Activated T-cell treated with anti-CD3 and anti-CD28 coated beads for 48 hours (primary cell): ENCODE measurements at places on chromosomes 4 and X.
A peak's percentile ranks its signal among the peaks of the same experiment; 100 is the strongest.

DNA sequence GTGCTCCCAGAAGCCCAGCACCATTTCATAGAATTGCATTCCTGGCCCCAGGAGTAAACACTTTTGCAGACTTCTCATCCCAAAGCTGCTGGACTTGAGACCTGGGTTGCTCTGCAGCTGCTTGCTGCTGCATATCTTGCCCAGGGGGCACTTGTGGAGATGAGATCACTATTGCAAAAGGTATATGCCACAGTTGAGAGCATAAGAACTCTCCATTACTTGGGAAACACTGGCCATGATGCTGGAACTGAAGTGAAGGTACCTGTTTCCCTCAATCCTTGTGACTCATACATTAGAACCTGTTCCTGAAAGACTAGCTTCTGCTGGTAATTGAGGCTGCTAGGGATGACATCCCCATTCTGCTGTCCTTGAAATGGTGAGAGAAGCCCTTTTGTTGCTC, 43.1 kb upstream of the WDR1 start:
- no peak for DNase-seq

DNA sequence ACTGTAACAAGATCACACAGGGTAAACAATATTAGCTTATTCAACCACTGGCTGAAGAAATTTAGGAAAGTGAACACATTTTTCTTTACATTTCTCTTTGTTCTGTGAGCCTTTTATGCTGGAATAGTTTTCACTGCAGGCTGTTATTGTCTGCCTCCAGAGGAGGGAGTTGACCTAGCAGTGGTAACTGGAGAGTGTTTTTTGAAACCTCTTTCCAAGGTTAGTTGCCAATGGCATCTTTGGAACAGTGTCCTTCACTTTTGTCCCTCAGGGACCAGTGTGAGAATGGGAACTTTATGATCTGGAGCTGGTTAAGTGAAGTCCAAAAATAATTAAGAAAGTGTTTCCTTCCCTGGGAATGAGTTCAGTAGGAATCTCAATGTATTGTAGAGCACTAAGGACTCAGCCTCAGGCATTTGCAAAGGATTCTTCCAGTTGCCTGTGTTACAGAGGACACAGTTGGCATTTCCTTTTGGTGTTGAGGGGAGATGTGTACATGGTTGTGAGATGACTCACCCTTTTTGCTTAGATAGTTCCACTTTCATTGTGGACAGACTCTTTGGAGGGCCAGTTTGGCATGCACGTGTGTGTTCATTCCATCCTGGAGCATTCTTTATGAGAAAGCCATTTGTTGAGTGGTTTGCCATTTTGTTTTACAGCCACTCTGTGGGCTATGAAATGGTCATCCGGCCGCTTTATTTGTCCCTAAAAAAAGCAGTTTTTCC, 61.3 kb downstream of the AR start:
- DNase-seq: no peak

DNA sequence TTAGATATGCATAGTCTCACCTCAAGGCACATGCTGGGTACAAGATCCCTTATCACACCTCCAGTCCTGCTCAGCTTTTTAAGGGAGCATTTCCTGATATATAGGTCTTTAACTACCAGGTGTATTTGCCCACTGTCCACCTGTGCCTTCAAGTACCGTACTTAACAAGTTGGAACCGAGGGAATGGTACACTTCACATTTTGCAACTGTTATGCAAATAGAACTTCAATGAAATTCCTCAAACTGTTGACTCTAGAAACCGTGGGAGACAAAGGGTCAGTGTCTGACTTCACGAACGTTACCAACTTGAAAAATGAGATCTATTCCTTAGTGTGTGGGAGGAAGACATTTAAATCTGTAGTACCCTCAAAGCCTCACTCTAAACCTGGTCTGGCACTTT, 5.2 kb downstream of the TRIM2 start:
- DNase-seq: no peak

- no peak for DNase-seq
Measured at GRCh38 chrX:2693113-2694002, 2.3 kb downstream of the CD99 start.

GRCh38 chrX:18941896-18942295, 42.0 kb downstream of the PHKA2 start:
- DNase-seq: no peak

DNA sequence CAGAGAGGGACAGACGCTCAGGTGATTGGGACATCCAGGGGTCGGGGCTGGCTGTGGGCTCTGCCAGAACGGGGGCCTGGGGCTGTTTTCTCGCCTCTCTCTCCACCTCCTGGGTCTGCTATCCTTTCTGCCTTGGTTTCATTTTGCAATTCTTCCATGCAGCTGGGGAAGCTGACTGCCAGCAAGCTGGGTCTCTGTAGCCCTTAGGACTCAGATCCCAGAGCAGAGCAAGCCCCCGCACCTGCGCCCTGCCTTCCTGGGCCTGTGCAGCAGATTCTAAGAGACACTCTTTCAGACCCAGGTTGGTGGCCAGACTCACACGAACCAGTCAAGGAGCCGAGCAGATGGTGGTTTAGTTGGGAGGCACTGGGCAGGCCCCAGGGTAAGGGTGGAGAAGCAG, 59.1 kb upstream of the GRPEL1 start:
- DNase-seq: no peak

- DNase-seq: no peak
Measured at GRCh38 chr4:108903464-108904221, 140.8 kb upstream of the ETNPPL start.

DNA sequence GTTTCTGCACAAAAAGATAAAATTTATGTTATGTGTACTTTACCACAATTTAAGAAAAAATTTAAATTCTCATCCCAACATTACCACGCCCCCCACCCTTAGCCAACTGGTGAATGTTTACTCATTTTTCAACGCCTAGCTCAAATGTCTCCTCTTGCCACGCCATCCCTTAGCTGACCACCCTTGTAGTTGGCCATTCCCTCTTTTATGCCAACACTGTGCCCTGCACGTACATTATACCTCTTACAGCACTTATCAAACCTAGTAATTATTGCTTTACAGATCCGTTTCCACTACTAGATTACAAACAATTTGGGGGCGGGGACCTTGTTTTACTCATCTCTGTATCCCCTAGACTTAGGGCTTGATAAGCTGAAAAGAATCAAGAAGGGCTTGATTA, 644 bp downstream of the ERCC6L start:
- DNase-seq: no peak

DNA sequence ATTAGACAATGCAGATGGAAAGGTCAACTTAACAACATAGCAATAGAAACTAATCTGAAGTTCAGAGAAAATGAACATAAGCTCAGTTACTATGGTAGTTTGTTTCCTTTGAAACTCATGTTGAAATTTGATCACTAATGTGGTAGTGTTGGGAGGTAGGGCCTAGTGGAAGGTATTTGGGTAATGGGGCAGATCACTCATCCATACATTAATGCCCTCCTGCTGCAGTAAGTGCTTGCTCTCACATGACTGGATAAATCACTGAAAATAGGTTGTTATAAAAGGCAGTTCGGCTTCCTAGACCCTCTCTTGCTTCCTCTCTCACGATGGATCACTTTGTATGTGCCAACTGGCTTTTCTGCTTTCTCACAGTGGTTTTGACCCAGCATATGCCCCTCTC, 567.4 kb upstream of the GALNT7 start:
- DNase-seq: no peak

- DNase-seq: no peak
Measured at GRCh38 chr4:110514889-110515479, 39.0 kb downstream of the ENPEP start.

DNA sequence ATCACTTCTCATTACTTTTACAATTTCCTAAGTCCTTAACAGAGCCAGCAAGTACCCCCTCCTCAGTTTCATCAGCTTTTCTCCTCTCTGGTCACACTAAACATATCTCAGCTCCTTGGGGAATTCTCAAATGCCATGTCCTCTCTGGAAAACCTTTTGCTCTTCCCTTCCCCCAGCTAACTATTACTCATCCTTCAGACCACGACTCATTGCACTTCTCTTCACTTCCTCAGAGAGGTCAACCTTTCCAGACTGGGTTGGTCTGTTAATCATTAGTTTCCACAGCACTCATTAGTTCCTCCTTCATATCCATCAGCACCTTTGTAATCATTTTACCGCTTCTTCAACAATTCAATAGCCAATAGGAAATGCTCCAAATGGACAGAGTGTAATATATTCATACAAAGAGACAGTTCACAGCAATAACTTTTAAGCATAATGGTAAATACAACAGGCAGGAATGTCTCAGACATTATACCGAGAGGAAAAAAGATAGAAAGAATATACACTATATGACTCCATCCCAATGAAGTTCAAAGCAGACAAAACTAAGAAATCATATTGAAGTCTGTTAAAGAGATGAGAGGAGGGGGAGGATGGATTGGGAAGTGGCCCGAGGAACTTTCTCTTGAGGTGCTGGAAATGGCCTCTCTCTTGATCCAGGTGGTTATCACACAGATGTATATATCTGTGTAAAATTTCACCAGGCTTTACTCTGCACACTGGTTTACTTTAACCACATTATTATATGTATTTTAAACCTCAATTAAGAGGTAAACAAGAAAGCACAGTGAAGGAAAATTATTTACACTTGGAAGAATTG, 39.6 kb downstream of the DDX60L start:
- DNase-seq: no peak

- DNase-seq: no peak
Measured at GRCh38 chrX:103817502-103817901, 14.6 kb downstream of the RAB9B start.

GRCh38 chrX:103446665-103447302, 70.4 kb downstream of the BEX3 start:
- DNase-seq: no peak

DNA sequence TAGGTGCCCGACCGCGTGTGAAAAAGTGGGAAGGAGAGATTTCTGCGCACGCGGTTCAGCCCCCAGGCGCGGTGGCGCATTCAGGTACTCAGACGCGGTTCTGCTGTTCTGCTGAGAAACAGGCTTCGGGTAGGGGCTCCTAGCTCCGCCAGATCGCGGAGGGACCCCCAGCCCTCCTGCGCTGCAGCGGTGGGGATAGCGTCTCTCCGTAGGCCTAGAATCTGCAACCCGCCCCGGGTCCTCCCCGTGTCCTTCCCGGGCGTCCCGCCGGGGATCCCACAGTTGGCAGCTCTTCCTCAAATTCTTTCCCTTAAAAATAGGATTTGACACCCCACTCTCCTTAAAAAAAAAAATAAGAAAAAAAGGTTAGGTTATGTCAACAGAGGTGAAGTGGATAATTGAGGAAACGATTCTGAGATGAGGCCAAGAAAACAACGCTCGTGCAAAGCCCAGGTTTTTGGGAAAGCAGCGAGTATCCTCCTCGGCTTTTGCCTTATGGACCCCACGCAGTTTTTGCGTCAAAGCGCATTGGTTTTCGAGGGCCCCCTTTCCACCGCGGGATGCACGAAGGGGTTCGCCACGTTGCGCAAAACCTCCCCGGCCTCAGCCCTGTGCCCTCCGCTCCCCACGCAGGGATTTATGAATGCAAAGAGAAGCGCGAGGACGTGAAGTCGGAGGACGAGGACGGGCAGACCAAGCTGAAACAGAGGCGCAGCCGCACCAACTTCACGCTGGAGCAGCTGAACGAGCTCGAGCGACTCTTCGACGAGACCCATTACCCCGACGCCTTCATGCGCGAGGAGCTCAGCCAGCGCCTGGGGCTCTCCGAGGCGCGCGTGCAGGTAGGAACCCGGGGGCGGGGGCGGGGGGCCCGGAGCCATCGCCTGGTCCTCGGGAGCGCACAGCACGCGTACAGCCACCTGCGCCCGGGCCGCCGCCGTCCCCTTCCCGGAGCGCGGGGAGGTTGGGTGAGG, 3.7 kb downstream of the SHOX start:
- no peak for DNase-seq

DNA sequence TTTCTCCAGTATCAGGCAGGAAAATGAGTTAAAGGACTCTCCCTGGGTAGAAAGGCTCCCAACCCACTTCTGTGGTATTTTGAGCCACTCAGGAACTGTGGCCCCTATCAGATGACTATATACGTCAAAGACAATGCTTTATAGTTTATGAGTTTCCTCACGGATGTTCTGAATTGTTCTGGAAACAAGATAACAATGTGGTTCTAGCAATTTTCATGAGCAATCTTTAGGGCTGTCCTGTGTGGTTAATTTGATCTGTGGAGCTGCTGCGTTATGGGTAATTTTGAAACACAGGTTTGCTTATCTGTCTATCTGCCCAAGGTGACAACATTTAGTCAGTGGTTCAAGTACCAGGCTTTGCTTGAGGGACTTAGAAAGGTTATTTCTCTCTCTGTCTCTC, 46.7 kb upstream of the IL2 start:
- no peak for DNase-seq

DNA sequence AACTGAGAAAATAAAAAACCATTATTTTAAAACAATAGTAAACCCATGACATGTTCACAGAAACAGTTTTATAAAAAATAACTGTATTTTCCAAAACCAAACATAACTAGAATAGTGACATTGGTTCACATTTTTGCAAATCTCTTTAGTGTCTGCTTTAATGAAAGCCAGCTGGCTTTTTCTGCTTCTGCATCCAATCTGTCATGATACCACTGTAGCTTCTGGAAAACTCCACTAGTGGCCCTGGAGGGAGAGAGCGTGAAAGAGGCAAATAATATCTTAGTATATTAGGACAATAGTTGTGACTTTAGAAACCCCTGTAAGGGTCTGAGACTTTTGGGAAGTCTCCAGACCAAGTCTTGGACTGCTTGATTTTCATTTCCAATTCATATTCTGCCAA, 31.1 kb downstream of the FGFBP1 start:
- no peak for DNase-seq

DNA sequence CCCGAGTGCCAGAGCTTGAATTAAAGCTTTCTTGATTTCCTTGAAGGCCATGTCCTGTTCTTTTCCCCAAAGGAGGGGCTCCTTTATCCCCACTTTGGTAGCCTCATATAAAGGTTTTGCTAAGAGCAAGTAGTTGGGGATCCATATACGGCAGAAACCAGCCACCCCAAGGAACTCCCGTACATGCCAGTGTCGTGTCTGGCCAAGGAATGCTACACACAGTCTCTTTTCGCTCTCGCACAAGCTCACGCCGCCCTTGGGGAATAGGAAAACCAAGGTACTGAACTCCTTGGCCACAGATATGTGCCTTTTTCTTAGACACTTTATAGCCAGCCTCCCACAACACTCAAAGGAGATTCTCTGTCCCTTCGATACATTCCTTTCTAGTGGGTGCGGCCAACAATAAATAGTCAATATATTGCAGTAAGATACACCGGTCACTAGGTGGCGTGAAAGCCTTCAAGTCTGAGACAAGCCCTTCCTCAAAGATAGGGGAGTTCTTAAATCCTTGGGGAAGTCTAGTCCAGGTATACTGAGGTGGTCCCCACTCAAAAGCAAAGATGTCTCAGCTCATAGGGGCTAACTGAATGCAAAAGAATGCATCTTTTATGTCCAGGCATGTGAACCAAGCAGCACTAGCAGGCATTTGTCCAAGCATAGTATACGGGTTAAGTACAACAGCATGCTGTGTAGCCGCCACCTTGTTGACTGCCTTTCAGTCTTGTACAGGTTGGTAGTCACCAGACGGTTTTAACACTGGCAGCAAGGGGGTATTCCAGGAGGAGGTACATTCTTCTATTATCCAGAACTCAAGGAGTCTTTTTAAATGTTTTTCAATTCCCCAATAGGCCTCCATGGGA, 57.8 kb upstream of the XAGE1B start:
- DNase-seq: peak; percentile 1
